ENCODE measurements at places on chromosomes 5 and 9.

DNA sequence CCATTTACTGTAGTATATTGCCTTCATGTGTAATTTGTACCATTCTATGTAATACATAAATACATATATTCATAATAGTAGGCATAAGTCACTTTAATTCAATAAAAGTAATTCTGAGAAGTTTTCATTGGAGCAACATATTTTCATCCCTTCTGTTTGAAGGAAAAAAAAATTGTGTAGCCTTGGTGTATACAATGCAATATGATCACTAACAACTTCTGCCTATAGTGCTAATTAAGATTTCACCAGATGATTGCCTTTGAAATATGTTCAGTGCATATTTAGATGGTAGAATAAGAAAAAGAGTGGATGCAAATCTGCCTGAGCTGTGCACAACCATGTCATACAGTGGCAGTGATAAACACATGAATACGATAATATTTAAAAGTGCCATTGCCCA is 996.8 kb downstream of the EFNA5 start:
- DNase-seq, result no peak

DNA sequence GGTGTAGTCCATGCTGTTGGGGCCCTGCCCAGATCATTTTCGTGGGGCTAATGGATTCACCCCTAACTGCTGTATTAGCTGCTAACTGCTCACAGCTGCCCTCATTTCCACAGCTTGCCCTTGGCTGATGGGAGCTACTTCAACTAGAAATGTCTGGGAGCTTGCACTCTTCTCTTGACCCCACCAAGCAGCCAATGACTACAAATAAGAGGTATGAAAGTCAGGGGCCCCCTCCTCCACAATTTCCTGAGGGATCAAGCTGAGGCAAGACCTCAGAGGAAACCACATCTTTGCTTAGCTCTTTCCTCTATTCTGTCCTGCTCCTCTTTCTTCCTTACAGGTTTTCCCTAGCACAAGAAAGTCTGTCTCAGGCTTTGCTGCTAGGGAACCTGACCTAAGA is 397.5 kb downstream of the MLLT3 start:
- DNase-seq, result no peak

DNA sequence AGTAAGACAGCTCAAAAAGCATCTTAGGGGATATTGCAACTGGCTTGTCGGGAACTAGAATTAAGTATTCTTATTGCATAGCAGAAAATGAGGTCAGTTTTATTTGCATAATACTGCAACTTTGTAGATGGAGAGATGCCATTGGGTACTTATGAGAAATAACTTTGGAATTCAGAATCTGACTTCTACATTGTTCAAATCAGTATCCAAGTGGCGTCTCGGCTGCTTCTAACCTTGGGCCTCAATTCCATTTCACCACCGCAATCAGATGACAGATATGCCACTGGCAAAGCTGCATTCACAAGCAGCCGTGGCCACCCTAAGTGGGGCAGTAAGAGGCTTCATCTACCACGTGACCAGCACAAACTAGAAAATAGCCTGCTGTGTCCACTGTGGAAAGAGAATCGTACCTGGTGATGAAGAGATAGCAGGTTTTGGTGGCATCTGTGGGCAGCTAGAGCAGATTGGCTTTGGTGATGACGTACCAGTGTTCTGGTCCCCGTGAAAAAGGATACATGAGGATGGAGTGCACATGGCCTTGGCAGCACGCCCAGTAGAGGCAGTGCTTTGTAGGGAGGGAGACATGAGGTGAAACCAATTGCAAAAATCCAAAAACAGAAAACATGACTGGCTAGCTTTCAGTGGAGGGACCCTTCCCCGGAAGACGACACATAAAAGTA is 116.6 kb downstream of the KLHL3 start:
- DNase-seq, result peak; percentile 87

DNA sequence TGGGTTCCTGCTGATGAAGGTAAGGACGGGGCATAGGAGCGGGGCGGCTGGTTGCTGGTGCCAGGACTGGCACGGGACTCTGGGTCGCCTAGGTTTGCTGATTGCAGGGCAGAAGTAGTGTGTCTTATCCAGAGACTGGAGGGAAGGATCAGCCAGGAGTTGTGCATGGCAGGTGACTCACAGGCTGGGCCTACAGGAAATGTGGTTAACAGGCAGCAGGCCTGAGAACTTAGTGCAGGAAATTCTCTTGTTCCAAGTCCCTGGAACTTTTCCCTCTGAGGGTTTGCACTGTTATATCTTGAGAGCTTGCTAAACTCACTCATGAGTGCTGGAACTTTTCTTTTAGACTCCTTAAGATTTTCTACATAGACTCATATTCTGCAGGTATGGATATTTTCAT is 95.1 kb downstream of the ANXA2R start:
- DNase-seq, result peak; percentile 91

DNA sequence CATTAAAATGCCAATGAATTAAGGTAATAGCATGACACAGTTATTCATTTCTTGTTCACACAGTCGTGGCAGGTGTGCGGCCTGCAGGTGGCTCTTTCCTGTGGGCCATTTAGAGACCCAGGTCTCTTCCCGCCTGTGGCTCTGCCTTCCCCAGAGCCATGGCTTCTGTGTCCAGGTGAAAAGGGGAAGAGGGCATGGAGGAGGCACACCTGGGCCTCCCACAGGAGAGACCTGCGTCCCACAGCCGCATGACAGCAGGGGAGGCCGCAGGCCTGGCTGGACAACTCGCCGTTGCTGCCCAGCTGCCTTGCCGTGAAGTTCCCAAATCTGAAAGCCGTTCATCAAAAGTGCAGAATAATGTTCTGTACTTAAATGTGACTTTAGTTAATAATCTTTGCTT is 14.4 kb upstream of the PLEKHG4B start:
- DNase-seq, result no peak

DNA sequence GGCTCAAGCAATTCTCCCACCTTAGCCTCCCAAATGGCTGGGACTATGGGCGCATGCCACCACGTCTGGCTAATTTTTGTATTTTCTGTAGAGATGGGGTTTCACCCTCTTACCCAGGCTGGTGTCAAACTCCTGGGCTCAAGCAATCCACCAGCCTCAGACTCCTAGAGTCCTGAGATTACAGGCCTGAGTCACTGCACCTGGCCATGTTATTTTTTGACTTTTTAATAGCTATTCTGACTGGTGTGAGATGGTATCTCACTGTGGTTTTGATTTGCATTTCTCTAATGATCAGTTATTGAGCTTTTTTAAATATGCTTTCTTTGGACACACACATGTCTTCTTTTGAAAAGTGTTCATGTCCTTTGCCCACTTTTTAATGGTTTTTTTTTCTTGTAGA is 38.2 kb downstream of the FBXW2 start:
- no peak for DNase-seq

GRCh38 chr5:60334281-60334713 is 365.7 kb downstream of the DEPDC1B start:
- DNase-seq, result peak; percentile 87

- DNase-seq, result no peak
Observed at GRCh38 chr9:108166519-108166918, 677.0 kb upstream of the KLF4 start.

GRCh38 chr9:121023064-121023463 is 27.0 kb downstream of the C5 start:
- DNase-seq, result peak; percentile 9

GRCh38 chr5:35248843-35249780 is 18.8 kb upstream of the PRLR start:
- DNase-seq, result peak; percentile 7

GRCh38 chr9:90034071-90034470 is 429.3 kb downstream of the GADD45G start:
- no peak for DNase-seq

- no peak for DNase-seq
Observed at GRCh38 chr5:150661821-150662596, 958 bp downstream of the MYOZ3 start.

- no peak for DNase-seq
Observed at GRCh38 chr9:103215197-103215596, 220.1 kb downstream of the CYLC2 start.

GRCh38 chr9:19441730-19442129 is 32.9 kb downstream of the ACER2 start:
- no peak for DNase-seq

DNA sequence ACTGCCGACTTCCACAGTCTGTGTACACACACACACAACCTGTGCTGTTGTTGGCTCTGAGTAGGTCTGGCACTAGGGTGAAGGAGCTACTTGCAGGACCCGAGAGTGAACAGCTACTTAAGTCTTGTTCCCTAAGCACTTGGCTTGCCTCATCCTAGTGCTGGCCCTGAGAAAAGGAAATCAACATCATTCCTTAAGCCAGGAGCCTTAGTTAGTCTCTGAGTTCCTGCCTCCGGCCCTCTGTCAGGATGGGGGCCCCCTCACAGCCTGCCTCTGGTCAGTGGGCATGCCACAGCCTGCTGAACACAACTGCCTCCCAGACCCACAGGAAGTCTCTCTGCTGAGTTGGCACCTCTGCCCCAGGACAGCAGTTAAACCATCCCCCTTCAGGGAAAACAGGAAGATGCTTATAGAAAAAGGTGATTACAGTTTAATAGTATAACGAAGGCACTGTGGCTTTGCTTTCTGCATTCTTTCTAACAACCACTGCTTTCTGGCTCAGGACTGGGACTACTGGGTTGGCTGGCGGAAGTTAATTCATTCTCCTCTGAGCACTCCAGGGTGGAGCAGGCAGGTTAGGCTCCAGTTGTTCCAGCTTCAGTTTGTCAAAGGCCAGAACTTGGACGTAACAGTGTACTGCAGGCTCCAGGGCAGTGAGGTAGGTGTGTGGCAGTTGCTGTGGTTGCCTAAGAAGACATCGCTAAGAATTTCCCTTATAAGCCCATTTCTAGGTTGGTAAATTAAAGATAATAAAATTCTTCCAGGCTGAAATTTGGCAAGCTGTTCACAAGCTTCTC is 2.8 kb downstream of the MAMDC2 start:
- DNase-seq, result peak; percentile 23

GRCh38 chr5:133869519-133870335 is 98.7 kb downstream of the C5orf15 start:
- no peak for DNase-seq

DNA sequence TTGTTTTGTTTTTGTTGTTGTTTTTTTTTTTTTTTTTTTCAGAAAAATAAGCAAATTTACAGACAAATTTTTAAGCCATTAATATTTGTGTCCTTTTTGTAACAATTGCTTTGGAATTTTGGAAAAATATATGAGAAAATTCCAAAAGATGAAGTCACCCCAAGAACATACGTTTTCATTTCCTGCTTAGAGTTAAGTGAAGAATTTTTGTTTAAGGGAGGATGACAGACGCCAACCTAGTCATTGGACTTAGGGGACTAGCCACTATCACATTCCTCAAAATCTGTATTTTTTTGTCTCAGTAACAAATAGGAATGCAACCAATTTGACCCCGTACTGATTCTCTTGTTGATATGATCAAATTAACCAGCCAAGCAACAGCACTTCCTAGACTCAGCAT is 433.9 kb upstream of the SLC30A5 start:
- peak; percentile 88 for DNase-seq

DNA sequence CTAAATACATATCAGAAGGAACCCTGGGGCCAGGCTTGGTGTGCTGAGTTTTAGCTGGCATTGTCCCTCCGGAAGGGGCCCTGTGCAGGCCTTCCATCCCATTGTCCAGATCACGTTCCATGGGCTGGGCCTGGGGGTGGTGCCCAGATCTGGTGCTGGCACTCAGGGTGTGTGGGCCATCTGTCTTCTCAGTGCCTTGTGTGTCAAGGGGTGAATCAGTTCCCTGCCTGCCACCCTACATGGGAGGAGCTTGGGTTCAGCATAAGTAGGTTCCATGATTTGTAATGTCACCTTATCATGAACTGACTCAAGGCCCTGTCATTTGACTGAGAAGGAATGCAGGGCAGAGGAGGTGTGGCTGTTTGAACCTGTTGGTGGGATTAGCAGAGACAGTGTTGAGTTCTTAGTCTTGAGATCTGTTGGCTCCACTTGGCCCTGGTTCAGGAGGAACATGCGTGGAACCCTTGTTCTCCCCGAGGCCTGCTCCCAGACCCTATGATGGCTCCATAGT is 176.8 kb downstream of the MACROH2A1 start:
- DNase-seq, result no peak

- no peak for DNase-seq
Observed at GRCh38 chr9:93668261-93668871, 92.0 kb downstream of the PHF2 start.

- DNase-seq, result no peak
Observed at GRCh38 chr9:98020476-98021145, 35.9 kb upstream of the NANS start.

DNA sequence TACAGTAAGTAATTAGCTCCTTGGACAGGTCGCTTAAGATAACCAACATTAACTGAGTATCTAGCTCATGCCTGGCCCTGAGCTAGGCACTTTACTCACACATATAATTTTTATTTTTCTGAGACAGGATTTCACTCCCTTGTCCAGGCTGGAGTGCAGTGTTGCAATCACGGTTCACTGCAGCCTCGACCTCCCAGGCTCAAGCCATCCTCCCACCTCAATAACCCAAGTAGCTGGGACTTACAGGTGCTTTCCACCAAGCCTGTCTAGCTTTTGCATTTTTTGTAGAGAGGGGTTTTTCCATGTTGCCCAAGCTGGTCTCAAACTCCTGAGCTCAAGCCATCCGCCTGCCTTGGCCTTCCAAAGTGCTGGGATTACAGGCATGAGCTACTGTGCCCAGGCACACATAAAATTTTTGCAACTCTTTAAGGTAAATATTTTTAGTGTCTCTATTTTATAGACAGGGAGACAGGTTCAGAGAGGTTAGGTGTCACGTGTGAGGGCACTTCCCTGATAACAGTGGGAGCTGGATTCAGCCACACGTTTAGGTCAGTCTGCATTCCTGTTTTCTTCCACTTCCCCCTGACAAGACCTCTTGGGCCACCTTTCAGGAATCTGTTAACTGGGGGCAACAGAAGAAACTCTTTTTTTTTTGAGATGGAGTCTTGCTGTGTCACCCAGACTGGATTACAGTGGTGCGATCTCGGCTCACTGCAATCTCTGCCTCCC is 18.2 kb downstream of the HBEGF start:
- no peak for DNase-seq

GRCh38 chr9:133976887-133977286 is 15.2 kb downstream of the VAV2 start:
- DNase-seq, result no peak

- peak; percentile 1 for DNase-seq
Observed at GRCh38 chr9:99732715-99733114, 89.0 kb upstream of the NR4A3 start.

GRCh38 chr5:41325074-41325473 is 111.7 kb upstream of the C6 start:
- DNase-seq, result no peak

DNA sequence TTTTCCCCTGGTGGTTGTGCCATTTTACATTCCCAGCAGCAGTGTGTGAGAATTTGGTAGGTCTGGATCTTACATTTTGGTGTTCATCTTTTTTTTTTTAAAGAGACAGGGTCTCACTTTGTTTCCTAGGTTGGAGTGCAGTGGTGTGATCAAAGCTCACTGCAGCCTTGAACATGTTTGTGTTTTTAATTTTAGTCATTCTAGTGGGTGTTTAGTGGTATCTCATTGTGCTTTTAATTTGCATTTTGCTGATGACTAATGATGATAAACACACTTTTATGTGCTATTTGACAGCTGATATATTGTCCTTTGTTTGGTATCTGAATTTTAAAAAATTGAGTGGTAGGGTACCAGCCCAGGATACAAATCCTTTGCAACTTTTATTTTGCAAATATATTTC is 53.4 kb upstream of the POMT1 start:
- no peak for DNase-seq

- DNase-seq, result no peak
Observed at GRCh38 chr5:175531361-175531760, 53.0 kb downstream of the SFXN1 start.

Data from fibroblast of skin of back (primary cell).